Stimulated activated effector memory CD8-positive, alpha-beta T cell treated with anti-CD3 and anti-CD28 coated beads, Interleukin-12 subunit alpha, Interleukin-12 subunit beta, amount 100 ng/mL, for 72 hours (primary cell): ENCODE measurements at places on chromosomes 12 and 14.

GRCh38 chr12:20508962-20509361, 140.6 kb downstream of the PDE3A start:
- no peak for DNase-seq

- DNase-seq, result no peak
These were observed 411.1 kb downstream of the CCER1 start for GRCh38 chr12:90543841-90544240.

DNA sequence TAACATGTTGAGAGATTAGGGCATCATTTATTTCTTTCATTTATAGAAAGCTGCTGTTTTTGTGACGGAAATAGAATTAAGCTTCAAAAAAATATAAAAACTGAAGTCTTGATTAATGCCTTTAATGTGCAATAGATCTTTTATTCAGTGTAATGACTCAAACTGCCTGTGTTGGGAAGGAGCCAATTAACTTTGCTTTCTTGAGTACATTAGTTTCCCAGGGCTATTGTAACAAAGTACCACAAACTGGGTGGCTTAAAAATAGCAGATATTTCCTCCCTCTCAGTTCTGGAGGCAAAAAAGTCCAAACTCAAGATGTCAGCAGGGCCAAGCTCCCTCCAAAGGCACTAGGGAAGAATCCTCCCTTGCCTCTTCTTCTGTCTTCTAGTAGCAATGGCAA, 36.6 kb downstream of the EID3 start:
- DNase-seq, result no peak

DNA sequence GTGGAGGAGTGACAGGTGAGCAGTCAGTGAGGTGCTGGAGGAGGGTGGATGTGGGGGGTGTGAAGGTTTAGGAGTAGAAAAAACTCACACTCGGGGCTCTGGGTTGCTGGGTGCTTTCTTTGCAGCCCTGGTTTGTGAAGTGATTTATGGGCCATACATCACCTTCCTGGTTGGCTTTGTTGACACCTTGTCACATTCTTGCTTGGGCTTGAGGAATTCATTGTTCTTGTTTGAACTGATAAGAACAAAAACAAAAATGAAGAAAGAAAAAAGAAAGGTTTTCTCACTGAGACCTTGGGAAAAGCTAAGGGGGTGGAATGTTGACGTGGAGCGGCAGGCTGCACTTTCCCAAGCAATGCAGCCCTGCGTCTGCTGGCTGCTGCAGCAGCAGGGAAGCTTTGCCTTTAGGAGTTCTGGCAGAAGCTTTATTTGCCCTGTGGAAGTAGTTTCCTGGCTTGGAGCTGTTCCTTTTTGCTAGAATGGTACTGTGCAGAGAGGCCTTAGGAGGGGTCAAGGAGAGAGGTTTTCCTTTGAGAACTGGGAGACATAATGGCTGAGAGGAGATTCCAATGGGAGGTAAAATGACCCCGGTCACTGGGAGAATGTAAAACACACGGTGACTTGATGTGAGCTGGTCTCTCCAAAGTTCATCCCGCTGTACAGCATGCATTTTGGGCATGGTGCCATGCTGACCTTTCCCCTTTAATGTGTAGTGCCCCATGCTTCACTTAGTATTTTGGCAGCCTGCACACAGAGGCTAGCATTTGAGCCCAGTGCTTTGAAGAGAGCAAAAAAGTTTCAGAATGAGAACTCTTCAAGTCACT, 52.8 kb downstream of the HMGA2 start:
- no peak for DNase-seq

DNA sequence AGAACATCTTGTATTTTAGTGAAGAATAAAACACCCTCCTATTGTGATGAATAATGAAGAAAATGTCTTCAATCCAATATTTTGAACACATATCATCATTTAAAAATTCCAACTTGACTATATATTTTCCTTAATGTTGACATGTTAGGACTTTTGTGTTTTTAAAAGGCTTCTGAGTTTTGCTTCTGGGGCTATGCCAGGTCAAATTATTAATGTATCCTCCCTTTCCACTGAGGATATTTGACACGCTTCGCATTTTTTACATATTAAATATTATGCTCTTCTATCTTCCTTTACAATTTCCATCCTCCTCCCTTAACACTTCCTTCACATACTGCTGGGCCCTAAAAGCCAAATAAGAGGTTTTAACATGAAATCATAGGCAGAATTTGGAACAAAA, 20.6 kb downstream of the RERG start:
- no peak for DNase-seq

GRCh38 chr12:62794218-62794583, 140.7 kb downstream of the PPM1H start:
- no peak for DNase-seq

- DNase-seq, result no peak
These were observed 50.3 kb downstream of the MON2 start for GRCh38 chr12:62516927-62517326.

DNA sequence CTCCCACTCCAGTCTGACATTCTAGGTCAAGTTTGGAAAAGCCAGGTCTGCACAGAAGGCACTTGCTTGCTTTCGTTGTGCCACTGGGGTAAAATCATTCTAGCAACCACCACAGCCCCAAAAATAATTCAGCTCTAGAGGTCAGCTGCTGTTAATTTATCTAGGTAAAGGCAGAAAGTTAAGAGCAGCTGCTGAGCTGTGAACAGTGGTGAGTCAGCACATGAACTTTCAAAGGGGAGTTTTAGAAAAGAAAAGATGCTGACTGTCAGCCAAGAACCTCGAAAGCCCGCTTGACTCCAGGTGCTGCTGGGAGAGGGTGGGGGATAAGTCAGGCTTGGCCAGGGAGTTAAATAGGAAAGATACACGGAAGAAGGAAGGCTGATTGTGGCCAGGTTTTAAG, 12.7 kb downstream of the CCDC197 start:
- no peak for DNase-seq

DNA sequence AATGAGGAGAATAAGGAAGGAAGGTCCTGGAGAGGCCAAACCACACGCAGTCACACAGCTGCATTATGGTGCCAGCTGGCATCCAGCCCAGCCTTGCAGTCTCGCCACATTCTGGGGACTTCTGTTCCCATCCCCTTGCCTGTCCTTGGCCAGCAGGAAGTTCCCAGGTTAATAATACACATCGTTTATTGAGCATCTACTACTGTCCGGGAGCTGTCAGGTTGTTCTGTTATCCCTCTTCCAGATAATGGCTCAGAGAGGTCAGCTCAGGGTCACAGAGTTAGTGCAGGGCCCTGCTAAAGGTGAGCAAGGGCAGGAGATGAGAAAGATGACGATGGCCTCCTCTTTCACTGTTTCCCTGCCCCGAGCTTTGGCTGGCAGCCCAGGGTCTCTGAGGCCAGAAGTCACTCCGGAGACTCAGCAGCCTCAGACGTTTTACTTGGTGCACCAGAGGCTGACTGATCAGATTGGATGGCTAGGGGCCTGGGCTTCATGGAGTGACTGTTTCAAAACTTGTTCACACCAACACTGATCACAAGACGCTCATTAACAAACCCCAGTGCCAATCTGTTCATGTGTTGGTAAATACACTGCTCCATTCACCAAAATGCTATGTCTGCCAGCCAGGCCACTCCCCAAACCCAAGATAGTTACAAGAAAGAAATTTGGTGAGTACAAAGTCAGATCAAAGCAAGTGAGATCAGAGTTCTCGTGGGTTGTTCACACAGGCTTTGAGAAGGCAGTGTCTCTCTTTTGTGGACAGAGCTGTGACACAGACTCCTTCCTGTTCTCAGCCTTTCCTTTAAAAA, 79.2 kb downstream of the B4GALNT3 start:
- no peak for DNase-seq

- no peak for DNase-seq
These were observed 128.5 kb downstream of the KIF26A start for GRCh38 chr14:104266631-104267575.

DNA sequence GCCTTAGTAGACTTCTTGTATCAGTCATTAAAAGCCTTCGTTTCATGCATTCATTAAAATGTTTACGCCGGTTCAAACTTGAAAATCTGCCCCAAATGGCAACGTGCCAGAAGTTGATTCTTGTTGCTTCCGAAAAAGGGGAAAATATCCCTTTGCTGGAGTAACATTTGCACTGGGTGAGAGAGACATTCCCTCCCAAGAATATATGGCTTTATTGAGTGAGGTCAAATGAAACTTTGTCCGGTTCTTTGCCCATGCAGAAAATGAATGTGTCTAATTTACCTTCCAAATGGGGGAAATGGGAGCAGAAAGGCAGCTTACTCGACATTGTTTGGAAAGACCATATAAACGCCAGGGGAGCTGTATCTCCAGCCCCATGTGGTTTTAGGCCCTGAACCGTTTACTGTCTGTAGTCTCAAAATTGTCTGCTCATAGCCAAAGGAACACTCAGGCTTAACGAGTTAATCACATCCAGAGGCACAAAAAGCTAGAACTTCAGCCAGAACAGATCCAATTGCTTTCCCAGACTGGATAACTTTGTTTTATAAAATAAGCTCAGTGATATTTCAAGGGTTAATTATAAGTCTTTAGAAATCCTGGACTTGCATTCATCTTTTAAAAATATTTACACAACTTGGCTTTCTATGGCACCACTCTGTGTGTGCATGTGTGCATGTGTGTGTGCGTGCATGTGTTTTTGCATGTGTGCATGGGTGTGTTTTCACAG, 2.9 kb upstream of the EMP1 start:
- DNase-seq, result no peak

- no peak for DNase-seq
These were observed 23.2 kb downstream of the GALNT9 start for GRCh38 chr12:132305991-132306884.

DNA sequence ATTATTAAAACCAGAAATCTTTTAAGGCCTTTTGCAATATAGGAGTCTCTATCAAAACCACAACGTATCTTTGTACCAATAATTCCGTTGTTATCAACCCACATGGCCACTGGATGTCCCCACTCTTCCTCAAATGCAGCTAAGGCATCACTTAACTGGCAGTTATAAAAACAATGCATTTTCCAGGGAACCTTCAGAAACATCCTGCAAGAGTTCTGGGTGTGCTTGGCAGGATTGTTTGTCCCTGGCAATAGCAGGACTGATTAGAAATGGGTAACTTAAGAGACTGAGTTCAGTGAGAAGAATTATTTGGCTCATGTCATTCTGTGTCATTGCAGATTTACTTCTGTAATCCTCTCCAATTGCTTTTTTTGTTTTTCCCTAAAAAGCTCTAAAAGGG, 112.0 kb downstream of the SLC15A5 start:
- DNase-seq, result no peak

DNA sequence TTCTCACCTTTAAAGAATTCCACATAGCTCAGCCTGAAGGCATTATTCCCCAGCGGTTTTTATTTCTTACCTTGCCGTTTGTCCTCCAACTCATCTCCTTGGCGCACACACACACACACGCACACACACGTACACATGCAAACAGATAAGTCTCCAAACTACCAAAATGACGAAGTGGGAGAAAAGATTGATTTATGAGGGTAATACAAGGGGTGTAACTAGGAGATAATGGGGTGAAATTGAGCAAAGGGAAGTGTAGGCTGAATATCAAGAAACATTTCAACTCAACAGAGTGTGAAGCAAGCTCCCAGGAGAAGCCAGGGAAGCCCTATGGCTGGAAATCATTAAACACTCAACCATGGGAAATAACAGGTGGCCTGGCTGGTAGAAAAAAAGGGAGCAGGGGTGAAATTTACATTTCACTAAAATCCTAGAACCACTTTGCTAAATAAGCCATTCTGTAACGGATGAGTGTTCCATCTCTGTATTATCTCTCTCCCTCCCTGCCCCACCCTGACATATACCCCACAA, 41.0 kb downstream of the GRIN2B start:
- DNase-seq, result no peak
